ENCODE measurements at places on chromosomes 5 and 9.

DNA sequence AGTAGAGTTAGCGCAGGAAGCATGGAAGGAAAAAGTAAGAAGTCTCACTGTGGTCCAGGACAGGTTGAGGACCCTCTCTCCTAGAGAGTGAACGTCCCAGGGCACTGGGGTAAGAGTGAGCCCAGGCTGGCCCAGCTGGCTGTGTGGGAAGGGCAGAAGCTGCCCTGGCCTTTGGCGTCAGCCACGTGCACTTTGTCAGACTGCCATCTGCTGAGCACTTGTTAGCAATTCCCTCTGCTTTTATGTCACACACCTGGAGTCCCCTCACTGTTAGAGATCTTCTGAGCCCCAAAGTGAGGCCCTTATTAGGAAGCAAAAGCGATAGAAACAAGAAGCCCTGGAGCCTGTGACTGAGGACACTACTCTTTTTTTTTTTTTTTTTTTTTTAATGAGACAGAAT, 79.1 kb downstream of the UGCG start:
- peak; percentile 51 for DNase-seq

- DNase-seq: no peak
Measured at GRCh38 chr5:126745259-126745992, 31.5 kb upstream of the LMNB1 start.

DNA sequence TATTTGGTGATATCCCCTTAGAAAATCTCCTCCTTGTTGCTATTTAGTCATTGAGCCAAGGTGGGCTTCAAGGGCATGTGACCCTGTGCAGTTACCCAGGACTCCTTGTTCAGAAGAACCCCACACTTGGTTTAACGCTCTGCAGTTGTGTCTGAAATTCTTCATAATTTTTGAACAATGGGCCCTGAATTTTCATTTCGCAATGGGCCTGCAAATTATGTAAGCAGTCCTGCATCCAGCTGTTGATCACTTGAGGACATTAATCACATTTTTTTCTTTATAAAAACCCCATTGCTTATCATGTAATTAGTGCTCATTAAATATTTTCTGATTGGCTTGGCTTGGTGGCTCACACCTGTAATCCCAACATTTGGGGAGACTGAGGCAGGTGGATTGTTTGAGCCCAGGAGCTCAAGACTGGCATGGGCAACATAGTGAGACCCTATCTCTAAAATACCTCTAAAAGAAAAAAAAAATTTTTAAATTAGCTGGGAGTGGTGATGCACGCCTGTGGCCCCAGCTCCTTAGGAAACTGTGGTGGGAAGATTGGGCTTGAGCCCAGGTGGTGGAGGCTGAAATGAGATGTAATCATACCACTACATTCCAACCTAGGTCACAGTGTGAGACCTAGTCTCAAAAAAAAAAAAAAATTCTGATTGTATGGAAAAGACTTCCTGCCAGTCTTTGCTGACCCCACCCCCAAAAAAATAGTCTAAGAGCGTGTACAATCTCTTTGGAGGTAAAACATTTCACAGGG, 194.2 kb upstream of the HAPLN1 start:
- DNase-seq: no peak

- DNase-seq: no peak
Measured at GRCh38 chr5:30405821-30406220, 787.7 kb upstream of the CDH6 start.

DNA sequence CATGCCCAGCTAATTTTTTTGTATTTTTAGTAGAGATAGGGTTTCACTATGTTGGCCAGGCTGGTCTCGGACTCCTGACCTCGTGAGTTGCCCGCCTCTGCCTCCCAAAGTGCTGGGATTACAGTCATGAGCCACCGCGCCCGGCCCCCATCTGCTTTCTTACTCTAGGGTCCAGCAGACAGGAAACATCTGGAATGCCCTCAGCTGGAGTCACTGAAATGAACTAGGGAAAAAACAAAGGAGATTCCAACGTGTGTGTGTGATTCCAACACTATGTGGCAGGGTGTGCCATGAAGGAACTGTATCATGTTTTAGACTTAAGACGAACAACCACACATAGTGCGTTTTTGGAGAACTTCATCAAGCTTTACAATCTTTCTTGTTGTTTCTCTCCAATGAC, 540.1 kb upstream of the DAP start:
- no peak for DNase-seq

- no peak for DNase-seq
Measured at GRCh38 chr9:73264631-73265030, 113.0 kb downstream of the ANXA1 start.

All from hematopoietic multipotent progenitor cell treated with erythropoietin and hydrocortisone succinate and interleukin-3 and kit ligand, for 8 days (in vitro differentiated cells).